ENCODE measurements at places on chromosomes 7 and 10.

GRCh38 chr7:73478549-73478948 is 43.5 kb downstream of the BAZ1B start:
- no peak for DNase-seq

DNA sequence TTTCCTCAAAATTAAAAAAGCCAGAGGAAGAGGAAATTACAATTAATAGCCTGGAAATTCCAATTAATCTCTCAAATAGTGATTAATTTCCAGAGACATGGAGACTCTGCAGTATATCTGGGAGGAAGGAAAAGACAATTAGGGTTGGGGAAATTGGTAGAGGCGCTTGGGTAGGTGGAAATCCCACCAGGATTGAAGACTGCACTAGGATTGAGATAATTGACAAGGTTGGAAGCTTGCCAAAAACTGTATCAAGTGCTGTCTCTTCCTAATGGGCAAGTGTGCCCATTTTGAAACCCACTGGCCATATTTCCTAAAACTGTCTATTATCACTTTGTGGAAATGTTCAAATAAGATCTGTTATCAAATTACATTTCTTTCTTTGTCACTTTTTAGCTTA is 21.6 kb downstream of the CHN2 start:
- DNase-seq, result no peak

GRCh38 chr7:48088559-48089045 is 463 bp upstream of the UPP1 start:
- DNase-seq, result peak; percentile 80

- DNase-seq, result no peak
Observed at GRCh38 chr7:66576646-66577045, 52.0 kb upstream of the KCTD7 start.

DNA sequence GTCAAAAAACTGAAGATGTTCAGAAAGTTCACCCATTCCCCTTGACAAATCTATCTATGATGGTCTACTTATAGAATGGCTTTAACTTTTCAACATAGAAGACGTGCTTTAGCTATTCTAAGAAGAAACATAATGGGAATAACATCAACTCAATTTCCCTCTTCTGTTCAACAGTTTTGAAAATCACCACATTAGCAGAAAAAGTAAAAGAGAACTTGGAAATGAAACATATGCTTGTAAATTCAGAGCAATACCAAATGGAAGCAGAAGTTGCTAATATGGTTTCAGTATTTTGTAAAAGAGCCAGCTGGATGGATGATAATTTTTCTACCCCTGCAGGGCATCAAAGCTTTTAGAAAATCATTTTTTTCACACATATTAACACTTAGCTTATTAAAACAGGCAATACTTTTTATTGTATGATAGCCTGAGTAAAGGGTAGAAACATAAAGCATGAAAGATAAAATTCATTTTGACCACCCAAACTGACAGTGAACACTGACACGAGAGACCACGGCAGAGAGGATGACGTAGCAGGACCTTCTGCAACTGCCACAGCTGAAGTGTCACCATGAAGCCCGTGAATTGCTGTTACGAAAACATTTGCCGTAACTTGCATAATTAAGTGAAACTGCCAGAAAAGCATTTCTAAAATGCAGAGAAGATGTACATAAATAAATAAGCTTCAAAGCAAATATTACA is 39.2 kb upstream of the FEZF1 start:
- no peak for DNase-seq

DNA sequence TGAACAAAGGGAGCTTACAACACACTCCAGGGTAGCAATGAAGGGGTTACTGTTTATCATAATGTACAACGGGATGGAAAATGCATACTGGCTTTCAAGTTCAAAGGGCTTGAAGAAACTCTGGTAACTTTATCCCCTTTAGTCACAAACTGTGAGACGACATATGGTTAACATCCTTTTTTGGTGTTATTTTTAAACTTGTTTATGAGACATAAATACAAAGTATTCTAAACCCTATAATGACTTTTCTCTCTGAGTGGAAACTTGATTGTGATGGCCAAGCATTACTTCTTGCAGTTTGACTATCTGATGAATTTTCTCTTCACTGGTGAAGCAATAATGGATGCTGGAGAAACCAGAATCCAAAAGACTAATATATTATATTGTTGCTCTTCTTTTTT is 62.0 kb upstream of the SEMA3A start:
- no peak for DNase-seq

- peak; percentile 63 for DNase-seq
Observed at GRCh38 chr7:38863601-38864291, 45.2 kb downstream of the VPS41 start.

- no peak for DNase-seq
Observed at GRCh38 chr10:62153191-62153590, 115.5 kb downstream of the RTKN2 start.

Data from NCI-H1436 (cell line).